ENCODE measurements at places on chromosomes 4 and X.

DNA sequence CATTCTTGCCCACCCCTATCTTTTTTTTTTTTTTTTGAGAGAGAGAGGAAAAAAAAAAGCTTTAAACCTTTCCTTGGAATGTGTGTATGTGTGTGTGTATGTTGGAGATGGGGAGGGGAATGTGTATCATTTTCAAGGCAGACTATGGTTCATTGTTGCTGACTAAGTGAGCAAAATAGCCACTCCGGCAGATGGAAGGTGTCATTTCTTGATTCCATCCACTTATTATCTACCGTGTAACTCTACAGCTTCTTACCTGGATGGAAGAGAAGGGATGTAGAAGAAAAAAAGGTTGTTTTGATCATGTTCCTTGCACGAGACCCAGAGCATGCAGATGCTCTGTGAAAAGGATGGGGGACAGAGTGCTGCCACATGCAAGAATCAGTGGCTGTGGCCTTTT, 5.9 kb upstream of the GK2 start:
- no peak for DNase-seq

- no peak for DNase-seq
Measured at GRCh38 chrX:2183193-2183725, 317.5 kb downstream of the DHRSX start.

- no peak for DNase-seq
Measured at GRCh38 chrX:83508006-83508405, at the start of gene POU3F4. TSS of gene POU3F4 (plus strand) at chrX:83508290. CDS start at chrX:83508325, 35 bp downstream.

GRCh38 chrX:30613721-30614120, 36.2 kb upstream of the TASL start:
- DNase-seq, result no peak

- DNase-seq, result no peak
Measured at GRCh38 chr4:145933134-145933533, 5.5 kb downstream of the ZNF827 start.

- DNase-seq, result no peak
Measured at GRCh38 chr4:16801356-16801755, 97.1 kb downstream of the LDB2 start.

DNA sequence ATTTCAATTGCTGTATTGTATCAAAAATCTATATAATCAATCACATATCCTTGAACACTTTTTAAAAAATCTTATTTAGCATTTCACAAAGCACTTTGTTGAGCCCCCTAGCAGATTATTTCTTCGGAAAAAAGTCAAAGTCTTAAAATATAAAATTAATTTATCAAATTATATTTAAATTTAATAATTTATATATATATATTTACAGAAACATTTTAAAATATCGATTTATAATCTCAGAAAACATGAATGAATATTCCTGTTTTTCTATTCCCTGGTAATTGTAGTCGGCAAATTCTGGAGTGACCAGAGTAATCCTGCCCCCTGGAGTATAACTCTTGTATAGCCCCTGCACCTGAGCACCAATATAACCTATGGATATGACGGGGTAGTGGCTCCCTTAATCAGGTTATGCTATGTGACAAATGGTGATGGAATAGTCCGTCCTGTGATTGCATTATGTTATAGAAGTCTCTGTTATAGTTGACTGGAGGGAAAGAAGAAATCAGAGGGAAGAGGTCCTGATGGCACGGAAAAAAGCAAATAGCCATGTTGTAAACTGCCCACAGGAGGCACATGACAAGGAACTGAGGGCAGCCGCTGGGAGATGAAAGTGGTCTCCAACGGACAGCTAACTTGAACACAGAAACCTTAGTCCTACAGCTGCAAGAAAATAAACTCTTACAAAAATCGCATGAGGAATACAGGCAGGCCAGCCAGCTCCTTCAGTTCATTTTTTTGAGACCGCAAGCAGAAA, 1092.3 kb downstream of the ARAP2 start:
- no peak for DNase-seq

All from stimulated activated CD4-positive, alpha-beta T cell treated with anti-CD3 and anti-CD28 coated beads, Interleukin-1b, Interleukin-23, amount 100 ng/mL, for 4 hours (primary cell).